ENCODE measurements at places on chromosomes 11 and 22.

DNA sequence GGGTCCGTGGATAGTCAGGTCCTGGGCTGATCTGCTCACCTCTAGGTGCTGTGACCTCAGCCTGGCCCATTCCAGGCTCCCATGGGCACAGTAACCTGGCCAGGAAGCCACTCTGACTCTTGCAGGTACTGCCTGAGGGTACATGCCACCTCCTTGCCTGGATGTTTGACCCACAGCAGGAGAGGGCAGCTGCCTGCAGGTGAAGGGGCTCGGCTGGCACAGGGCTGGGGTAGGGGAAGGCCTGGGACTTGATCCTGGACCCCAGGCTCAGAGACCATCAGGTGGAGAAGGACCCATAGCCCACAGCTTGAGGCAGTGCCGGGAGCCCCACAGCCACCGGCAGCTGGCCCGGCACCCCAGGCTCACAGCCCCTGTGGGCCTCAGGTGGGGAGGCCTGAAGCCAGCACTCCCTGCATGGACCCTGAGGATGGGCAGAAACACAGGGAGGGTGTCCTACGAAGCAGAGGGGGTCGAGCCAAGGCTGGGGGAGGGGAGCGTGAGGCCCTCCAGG is 2.7 kb downstream of the LRRC56 start:
- H3K4me1 ChIP-seq = peaks cover 17% of the 10 kb centered on the region
- H3K27me3 ChIP-seq = no peaks in the 10 kb centered on the region
- no peak for DNase-seq
- H3K27ac ChIP-seq = no peak overlapping the region

- DNase-seq = no peak
- no peak within 1 kb of the TSS for H3K27ac ChIP-seq
- H3K4me1 ChIP-seq = peaks cover 20% of the 10 kb centered on the region
- peaks cover 1% of the 10 kb centered on the region for H3K36me3 ChIP-seq
- peak within 1 kb of the TSS; percentile 68 for H3K4me3 ChIP-seq
- peaks cover 54% of the 10 kb centered on the region for H3K27me3 ChIP-seq
Measured at GRCh38 chr11:46391578-46392420, at the start of gene CHRM4. TSS of gene CHRM4 (minus strand) at chr11:46391776. CDS start at chr11:46386557, 5,219 bp downstream.

GRCh38 chr22:24875862-24876506 is 70.0 kb downstream of the SGSM1 start:
- no peak overlapping the region for H3K4me3 ChIP-seq
- no peaks in the 10 kb centered on the region for H3K4me1 ChIP-seq
- no peaks in the 10 kb centered on the region for H3K36me3 ChIP-seq
- H3K27ac ChIP-seq = no peak overlapping the region

GRCh38 chr11:73193251-73194033 is 24.6 kb upstream of the P2RY2 start:
- H3K27me3 ChIP-seq = peaks cover 7% of the 10 kb centered on the region
- no peak overlapping the region for H3K27ac ChIP-seq
- no peak for DNase-seq
- peaks cover 3% of the 10 kb centered on the region for H3K4me1 ChIP-seq

GRCh38 chr22:44293876-44294275 is 18.9 kb downstream of the SHISAL1 start:
- H3K27me3 ChIP-seq = peaks cover 2% of the 10 kb centered on the region
- DNase-seq = no peak
- H3K27ac ChIP-seq = no peak overlapping the region

DNA sequence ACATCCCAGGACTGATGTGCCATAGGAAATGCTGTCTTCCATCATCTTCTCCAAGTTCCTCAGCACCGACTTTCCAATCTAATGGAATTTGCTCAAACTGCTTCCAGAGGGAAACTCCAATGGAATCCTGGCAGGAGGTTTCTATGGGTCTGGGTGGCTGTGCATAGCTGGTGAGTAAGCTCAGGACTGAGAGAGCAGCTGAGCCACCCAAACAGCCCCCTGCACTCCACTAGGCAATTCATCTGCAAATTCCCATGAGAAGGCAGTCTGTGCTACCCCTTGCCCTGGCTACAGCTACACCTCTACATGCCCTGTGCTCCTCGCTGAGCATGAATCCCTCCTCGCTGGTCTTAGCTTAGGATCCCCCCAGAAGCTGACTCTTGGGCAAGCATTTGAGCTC is 127.9 kb upstream of the CSNK2A3 start:
- H3K4me3 ChIP-seq = no peak overlapping the region
- no peaks in the 10 kb centered on the region for H3K36me3 ChIP-seq
- peaks cover 5% of the 10 kb centered on the region for H3K27me3 ChIP-seq

DNA sequence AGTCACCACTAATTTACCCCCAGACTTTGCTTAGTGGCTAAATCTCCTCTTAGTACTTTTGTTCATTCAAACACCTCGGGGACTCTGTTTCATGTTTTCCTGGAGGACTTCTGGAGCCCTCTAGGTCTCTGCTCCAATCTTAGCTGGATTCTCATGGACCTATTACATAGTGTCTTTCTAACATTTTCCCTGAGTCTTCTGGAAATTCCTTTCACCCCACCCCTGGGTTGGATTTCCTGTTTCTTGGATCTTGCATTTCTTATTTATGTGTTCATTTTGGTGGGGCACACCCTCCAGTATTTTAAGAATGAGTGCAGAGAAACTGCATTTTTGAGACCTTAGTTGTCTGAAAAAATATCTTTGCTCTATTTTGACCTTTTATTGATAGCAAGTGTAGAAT is 220.1 kb downstream of the BLID start:
- no peak overlapping the region for H3K4me3 ChIP-seq
- no peak overlapping the region for H3K27ac ChIP-seq
- H3K27me3 ChIP-seq = peaks cover 6% of the 10 kb centered on the region
- no peak for DNase-seq
- no peaks in the 10 kb centered on the region for H3K36me3 ChIP-seq

DNA sequence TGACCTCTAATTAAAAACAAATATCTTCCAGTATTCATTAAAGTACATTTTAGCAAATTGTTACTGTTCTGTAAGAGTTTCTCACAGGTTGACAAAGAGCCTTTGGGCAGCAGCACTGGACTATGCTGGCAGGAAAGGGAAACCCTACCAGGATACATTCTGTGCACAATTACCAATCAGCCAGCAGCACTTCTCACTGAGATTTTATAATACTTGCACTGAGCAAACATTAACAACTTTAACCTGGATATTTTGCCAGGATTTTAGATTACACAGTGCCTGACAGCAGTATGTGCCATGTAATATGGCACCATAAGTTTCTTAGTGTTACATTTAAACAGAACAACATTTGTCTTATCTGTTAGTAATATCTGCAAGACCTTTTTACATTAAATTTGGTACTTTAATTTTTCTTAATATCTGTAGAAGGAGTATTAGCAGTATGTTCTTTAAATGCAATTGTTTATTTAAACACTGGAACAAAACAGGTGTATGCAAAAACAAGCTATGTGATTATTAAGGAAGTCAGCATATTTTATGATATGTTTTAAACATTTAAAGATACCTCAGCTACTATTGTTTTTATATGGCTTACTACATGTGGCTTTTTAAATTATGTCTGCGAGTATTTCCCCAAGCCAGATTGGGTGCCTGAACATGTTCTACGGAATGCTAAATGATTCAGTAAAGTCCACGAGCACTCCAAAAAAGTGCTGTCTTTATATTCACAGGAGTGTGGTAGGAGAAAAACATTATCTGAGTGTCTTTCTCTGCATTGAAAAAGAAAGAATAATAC is 699.0 kb upstream of the LUZP2 start:
- DNase-seq = no peak
- no peak overlapping the region for H3K27ac ChIP-seq
- H3K27me3 ChIP-seq = no peaks in the 10 kb centered on the region
- H3K4me3 ChIP-seq = no peak overlapping the region
- no peaks in the 10 kb centered on the region for H3K4me1 ChIP-seq
- no peaks in the 10 kb centered on the region for H3K36me3 ChIP-seq

- H3K4me1 ChIP-seq = peaks cover 70% of the 10 kb centered on the region
- no peaks in the 10 kb centered on the region for H3K27me3 ChIP-seq
- H3K4me3 ChIP-seq = no peak overlapping the region
- no peak for DNase-seq
- H3K36me3 ChIP-seq = peaks cover 50% of the 10 kb centered on the region
Measured at GRCh38 chr11:122804796-122805195, 33.5 kb upstream of the CRTAM start.

DNA sequence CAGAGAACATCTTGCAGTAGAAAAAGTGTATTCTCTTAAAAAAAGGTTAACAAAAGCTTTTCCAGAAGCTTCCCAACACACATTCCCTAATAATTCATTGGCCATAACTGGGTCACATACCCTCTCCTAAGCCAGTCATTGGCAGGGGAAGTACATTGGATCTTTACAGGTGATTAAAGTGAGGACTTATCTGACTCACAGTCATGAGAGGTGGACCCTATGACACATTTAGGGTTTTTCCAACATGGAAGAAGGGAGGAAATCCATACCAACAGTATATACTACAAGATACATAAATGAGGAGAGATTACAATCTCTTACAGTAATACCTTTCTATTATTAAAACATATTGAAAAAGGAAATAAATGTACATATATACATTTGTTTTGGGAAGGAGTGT is 72.2 kb downstream of the CCDC73 start:
- H3K4me3 ChIP-seq = no peak overlapping the region
- no peak for DNase-seq
- no peaks in the 10 kb centered on the region for H3K36me3 ChIP-seq
- H3K4me1 ChIP-seq = peaks cover 5% of the 10 kb centered on the region
- H3K27me3 ChIP-seq = peaks cover 23% of the 10 kb centered on the region
- H3K27ac ChIP-seq = no peak overlapping the region

DNA sequence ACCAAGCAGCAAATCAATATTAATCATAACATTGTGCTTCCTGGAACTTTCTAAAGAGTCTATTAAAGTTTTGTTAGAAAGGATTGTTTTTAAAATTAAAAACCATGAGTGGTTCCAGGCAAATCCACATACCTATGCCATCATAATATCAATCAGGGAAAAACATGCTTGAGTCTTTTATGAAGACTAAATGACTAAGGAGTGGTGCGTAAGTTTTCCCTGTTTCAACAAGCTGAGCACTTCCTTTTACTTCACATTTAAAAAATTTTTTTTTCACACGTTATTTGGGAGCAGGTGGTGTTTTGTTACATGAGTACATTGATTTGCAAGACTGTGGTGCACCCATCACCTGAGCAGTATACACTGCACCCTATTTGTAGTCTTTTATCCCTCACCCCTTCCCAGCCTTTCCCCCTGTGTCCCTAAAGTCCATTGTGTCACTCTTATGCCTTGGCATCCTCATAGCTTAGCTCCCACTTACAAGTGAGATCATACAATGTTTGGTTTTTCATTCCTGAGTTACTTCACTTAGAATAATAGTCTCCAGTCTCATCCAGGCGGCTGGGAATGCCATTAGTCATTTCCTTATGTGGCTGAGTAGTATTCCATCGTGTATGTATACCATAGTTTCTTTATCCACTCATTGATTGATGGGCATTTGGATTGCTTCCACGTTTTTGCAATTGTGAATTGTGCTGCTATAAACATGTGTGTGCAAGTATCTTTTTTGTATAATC is 1190.3 kb upstream of the RAG2 start:
- no peak for DNase-seq
- H3K27ac ChIP-seq = no peak overlapping the region
- no peaks in the 10 kb centered on the region for H3K27me3 ChIP-seq
- no peaks in the 10 kb centered on the region for H3K36me3 ChIP-seq
